Posterior cingulate gyrus (tissue), 11 donors: ENCODE measurements at places on chromosomes 6 and 20.

DNA sequence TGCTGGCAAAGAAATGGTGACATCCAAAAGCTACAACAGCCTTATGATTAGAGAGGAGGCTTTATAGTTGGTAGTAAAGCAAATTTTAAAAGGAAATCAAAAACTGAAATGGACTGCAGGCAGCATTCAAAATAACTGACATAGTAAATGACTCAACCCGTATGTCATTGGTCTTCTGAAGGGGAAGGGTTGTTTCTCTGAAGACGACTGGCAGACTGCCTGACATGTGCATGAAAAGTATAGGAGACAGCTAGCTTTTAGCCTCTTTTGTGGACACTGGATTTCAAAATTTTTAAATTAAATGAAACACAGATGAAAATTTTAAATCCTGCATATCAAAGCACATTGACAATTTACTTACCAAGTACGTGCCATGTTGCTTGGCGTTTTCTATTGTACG, 90.7 kb downstream of the TRMT6 start:
- no peak for DNase-seq

DNA sequence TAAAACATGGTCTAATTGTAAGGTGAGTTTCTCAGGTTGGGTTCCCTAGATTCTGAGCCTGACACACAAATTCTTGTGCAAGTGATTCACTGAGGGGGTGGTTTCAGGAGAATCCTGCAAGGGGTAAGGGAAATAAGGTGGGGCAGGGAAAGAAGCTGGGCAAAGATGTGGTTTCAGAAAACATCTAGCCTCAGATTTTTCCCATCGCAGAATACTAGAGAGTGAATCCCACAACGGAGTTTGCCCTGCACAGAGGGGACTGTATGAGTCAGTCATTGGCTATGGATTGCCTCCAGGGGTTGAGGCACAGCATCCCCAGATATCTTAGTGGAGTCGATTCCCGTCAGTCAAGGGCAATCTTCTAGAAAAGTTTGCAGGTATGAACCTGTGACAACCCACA, 65.2 kb downstream of the PRL start:
- no peak for DNase-seq

GRCh38 chr6:150999107-150999506, 133.6 kb downstream of the MTHFD1L start:
- no peak for DNase-seq

GRCh38 chr6:87287251-87287650, 35.1 kb upstream of the SMIM8 start:
- no peak for DNase-seq

GRCh38 chr6:54134935-54135334, 23.7 kb downstream of the MLIP start:
- no peak for DNase-seq

GRCh38 chr6:152695372-152696045, 2.2 kb upstream of the MYCT1 start:
- no peak for DNase-seq

GRCh38 chr6:37800703-37801604, 18.6 kb upstream of the ZFAND3 start:
- no peak for DNase-seq

DNA sequence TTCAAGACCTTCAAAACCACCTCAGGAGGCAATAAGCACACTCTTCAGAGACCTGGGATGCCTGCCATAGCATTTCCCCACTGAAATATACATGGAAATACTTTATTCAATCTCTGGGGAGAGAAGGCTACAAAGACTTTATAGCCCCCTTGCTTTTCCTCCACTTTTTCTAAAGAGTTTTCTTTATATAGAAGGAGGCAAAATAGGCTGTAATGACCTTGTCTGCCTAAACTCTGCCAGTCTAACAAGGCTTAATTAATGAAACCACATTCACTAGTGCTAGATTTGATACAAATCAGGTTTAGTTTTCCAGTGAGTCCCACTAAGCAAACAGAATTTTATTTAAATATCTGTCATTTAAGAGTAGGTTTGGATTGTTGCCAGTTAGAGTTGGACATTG, 114.9 kb downstream of the ADGRG6 start:
- no peak for DNase-seq

DNA sequence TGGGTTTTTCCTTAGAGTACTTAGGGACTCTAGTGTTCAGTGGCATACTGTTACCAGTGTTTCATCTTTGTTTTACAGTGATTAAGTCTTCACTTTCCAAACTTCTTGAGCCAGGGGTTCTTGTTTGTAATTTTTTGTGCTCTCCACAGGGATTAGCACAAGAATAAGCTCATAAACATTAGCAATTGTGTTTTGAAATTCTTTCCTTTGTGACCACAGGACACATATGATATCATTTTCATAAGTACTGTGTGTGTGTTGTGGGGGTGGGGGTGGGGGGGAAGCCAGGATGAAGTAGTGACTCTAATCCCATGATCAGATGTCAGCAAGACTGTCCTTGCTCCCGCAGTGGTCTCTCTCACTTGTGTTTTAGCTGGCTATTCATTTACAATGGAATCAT, 101.5 kb upstream of the SCP2D1 start:
- no peak for DNase-seq

DNA sequence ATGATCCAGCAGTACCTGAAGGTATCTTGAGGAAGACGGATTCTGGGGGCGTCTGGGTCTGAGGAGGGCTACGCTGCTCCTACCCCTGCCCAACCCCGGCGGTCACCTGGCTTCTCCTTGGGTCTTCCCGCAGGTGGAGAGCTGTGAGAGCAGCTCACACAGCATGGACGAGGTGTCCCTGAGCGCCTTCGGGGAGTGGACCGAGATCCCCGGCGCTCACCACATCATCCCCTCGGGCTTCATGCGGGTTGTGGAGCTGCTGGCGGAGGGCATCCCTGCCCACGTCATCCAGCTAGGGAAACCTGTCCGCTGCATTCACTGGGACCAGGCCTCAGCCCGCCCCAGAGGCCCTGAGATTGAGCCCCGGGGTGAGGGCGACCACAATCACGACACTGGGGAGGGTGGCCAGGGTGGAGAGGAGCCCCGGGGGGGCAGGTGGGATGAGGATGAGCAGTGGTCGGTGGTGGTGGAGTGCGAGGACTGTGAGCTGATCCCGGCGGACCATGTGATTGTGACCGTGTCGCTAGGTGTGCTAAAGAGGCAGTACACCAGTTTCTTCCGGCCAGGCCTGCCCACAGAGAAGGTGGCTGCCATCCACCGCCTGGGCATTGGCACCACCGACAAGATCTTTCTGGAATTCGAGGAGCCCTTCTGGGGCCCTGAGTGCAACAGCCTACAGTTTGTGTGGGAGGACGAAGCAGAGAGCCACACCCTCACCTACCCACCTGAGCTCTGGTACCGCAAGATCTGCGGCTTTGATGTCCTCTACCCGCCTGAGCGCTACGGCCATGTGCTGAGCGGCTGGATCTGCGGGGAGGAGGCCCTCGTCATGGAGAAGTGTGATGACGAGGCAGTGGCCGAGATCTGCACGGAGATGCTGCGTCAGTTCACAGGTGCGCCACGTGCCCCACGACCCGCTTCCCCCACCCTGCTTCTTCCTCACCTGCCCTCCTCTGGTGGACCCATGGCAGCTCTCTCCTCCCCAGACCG, 166.9 kb upstream of the RNF24 start:
- DNase-seq, result peak; percentile 57

GRCh38 chr20:32582659-32583580, 2.2 kb downstream of the NOL4L start:
- DNase-seq, result no peak

- no peak for DNase-seq
These were observed 104.3 kb downstream of the SLC23A2 start for GRCh38 chr20:4896971-4897497.

- DNase-seq, result no peak
These were observed 42.1 kb downstream of the PHACTR3 start for GRCh38 chr20:59646487-59646886.

DNA sequence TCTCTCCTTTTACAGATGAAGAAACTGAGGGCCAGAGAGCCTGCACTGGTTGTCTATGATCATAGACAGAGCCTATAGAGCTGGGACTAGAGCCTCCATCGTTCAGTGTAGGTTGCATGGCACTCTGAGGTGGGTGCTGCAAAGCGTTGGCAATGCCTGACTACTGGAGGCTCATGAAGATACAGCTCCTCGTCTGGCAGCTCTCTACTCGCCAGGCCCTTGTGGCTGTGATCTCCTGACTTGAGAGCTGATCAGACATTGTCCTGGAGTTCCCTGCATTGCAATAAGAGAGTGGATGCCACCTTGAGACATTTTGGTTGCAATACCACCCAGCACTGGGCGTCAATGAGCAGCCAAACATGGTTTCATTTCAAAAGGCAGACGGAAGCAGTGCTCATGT, 270.1 kb upstream of the ARID1B start:
- no peak for DNase-seq

GRCh38 chr6:53326372-53327016, 22.3 kb downstream of the ELOVL5 start:
- DNase-seq, result no peak

DNA sequence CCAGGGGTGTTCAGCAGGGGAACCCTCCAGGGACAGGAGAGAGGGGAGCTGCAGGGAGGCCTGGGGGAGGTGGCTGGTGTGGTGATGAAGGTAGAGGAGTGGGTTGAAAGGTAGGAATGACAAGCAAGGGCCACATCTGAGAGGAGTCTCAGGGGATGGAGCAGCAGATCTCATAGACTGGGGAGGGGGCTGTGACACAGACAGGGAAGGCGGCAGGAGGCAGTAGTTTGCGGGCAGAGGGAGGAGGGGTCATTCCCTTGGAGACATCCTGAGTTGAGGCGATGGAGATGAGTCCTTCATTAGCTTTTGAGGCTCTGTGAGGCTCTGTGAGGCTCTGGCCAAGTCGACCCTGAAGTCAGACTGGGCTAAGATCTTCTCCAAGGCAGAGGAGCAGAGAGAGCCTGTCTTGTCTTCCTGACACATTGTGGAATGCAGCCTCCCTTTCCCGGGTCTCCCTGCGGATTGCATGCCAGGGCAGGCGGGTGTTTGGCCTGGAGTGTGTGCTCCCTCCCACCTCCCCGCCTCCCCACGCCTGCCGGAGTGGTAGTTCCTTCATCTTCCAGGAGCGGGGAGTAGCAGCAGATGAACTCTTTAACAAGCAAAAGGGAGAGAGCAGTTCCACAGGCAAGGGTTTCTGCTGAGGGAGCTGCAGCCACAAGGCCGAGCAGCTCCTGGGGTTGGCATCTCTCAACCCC, 34.3 kb upstream of the MLN start:
- DNase-seq, result no peak

GRCh38 chr20:46801003-46801702, 91.7 kb downstream of the SLC2A10 start:
- no peak for DNase-seq
